Stimulated activated CD4-positive, alpha-beta T cell treated with anti-CD3 and anti-CD28 coated beads, Interleukin-4, amount 100 ng/mL, for 48 hours (primary cell): ENCODE measurements at places on chromosomes 3 and 15.

DNA sequence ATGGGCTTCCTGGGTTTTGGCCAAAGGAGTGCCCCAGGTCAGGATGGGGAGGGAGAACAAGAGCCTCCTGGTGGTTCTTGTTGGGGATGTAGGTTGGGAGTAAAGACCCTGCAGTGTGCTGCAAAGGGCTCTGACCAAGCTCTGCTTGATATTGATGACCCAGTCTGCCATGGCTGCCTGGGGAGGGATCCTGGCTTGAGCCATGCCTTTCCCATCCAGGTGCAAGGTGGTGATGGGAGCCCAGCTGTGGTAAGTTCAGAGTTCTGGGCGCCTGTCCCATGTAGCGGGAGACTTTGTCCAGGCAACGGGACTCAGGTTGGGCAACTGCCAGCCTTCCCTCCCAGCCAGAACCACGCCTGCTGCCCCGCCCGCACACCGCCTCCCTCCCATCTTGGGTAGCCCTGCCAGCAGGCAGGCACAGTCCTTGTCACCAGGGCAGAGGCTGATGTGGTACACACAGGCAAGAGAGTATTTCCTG, 2.6 kb downstream of the GNAI2 start:
- DNase-seq: no peak

DNA sequence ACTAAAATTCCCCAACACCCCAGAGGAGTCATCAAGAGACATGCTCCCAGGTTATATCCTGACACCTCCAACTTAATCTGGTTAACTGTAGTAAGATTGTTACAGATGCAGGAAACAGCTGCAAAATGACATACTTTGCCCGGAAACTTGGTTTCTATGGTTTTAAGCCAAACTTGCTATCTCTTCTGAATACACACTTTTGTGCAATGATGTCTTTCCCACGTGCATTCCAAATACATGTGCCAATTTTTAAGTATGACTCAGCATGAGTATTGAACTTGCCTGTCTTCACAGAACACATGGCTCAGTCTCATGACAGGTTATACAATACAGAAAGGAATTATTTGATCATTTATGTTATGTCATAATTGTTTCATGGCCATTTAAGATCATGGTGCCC, 207.0 kb upstream of the DCBLD2 start:
- no peak for DNase-seq

DNA sequence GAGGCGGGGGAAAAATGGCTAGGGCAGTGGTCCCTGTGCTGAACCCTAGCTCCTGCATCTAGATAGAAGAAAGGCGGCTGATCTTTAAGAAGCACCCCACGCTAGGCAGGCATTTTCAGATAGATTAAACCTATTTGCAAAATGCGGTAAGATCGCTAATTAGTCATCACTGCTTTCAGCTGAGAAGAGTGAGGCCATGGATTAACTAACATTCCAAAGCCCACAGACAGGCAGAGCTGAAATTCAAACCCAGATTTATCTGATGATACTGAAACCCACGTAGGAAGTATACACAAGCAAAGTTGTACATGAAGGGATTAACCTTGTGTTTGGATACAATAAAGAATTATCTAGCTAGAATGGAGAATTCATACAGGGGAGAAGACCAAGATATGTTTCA, 4.8 kb downstream of the ADPGK start:
- no peak for DNase-seq

DNA sequence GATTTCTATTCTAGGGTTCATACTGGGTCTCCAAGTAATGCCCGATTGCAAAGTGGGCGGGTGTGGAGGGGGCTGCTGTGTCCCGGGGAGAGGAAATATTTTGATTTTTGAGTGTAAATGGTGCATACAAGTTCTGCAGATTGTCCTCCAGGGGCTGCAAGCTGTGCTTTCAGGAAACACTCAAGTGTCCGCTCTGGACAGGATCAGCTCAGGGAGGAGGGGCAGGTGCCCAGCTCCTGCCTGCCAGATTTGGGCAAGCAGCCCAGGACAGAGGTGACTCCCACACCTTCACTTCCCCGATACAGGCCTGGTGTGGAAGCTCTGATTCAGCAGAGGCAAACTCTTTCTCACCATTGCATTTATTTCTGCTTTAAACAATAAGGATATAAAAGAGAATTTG, 142.7 kb downstream of the ALDH1A2 start:
- DNase-seq: no peak

GRCh38 chr15:49063402-49064280, 17.4 kb upstream of the SECISBP2L start:
- no peak for DNase-seq

DNA sequence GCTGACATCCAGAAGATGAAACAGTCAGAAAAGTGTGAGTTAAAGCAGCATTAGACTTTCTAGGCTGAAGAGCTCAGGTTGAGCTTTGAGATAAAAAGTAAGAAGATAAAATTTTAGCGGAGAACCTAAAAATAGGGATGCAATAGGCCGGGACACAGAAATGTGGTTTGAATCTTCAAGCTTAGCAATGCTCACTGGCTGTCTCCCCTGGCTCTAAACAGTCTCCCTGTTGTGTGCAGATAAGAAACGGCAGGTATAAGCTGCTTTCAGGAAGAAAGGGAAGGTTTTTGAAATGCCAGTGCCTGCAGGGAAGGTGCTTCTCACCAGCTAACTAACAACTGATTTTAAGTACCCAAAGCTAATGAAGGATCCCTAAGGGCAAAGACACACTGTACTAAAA, 718.7 kb upstream of the SGO1 start:
- DNase-seq: no peak

GRCh38 chr3:122295266-122296062, 29.6 kb upstream of the CSTA start:
- no peak for DNase-seq

GRCh38 chr15:47477341-47477740, 240.0 kb upstream of the SEMA6D start:
- no peak for DNase-seq

DNA sequence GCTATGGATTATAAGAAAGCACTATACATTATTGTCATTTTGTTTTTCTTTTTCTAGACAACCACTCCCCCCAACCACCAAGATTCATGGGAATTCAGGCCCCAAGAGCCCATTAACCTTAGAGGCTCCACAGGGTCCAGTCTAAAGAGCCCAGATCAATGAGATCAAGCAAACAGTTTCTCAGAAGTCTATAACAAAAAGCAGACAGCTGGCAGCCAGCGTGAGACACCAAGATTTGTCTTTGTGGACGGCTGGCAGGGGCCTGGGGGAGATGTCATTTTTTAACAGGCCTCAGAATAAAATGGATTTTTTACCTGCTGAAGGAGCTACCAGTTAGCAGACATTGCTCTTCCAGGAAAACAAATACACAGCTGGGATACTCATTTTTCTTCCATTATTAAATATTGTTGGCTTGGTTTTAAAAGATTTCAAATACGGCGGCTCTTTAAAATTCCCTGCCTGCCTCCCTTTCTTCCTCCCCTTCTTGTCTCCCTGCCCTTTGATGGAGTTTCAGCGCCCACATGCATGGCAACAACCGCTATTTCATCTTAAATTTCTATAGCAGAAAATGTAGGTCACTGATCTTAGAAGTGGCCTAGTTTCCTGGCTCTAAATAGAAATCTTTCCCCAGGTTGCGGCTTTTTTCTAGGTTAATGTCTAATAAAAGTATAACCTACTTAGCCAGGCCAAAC, 130.6 kb downstream of the FAM174B start:
- no peak for DNase-seq

- no peak for DNase-seq
These were observed 50.2 kb upstream of the CCR4 start for GRCh38 chr3:32901005-32901932.

- DNase-seq: no peak
These were observed 95.2 kb downstream of the SPATA16 start for GRCh38 chr3:173045770-173046382.

DNA sequence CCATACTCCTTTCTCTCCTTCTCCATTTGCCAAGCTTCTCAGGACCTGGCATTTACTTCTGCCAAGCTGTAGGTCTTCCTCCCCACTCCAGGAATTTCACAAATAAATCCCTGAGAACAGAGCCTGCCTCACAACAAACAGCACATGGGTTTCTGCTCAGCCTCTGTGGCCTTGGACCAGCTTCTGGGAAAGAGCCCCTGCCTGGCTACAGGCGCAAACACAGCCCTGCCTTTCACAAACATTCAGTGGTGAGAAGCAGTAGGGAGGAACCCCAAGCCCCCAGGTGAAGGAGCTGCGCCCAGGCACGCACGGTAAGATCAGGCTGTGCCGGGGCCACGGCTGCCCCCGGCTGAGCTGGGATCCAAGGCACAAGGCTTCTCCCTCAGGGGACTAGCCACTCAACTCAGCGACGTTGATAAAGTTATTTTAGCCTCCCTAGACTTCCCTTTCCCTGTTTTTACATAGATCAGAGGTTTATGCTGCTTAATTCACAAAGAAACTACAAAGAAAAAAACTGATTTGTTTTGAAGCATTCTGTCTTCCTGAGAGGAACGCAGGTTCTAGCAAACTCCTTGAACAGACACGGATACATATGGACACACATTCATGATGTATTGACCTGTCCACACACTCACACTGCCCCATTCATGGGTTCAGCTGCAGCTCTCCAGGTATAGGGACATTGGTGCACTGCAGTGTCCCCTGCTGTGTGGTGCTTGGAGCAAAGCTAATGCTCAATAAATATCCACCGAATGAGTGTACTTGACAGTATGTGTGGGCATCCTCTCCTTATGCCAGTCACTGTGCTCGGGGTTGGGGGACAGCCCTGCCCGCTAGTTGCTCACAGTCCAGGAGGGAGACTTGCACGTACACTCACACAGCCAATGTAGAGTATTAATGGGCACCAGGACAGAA, 25.4 kb downstream of the HES1 start:
- no peak for DNase-seq

GRCh38 chr3:184656458-184656828, 55.4 kb downstream of the MAGEF1 start:
- DNase-seq: no peak

- DNase-seq: no peak
These were observed 118.4 kb upstream of the FLNB start for GRCh38 chr3:57889807-57890206.

GRCh38 chr15:49990835-49991545, 128.0 kb downstream of the ATP8B4 start:
- no peak for DNase-seq

DNA sequence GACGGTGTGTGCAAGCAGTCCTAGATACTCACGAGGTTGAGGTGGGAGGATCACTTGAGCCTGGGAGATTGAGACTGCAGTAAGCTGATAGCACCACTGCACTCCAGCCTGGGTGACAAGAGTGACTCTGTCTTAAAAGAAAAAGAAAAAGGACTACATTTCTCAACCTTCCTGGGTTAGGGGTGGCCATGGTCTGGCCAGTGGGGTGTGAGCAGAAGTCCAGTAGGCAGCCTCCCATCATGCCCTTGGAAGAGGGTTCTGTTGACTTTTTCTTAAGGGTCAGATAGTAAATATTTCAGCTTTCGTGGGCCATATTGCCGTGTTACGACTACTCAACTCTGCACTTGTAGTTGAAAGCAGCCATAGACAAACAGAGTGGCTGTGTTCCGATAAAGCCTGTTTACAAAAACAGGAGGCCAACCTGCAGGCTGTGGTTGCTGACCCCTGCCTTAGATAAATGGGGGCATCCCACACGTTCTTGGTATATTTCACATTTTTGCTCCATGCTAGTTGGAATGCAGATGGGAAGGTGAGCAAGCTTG, 31.0 kb upstream of the PDE8A start:
- DNase-seq: no peak

GRCh38 chr15:97652041-97652440, 308.5 kb upstream of the ARRDC4 start:
- no peak for DNase-seq

GRCh38 chr15:73174171-73174570, 121.9 kb downstream of the NEO1 start:
- no peak for DNase-seq

DNA sequence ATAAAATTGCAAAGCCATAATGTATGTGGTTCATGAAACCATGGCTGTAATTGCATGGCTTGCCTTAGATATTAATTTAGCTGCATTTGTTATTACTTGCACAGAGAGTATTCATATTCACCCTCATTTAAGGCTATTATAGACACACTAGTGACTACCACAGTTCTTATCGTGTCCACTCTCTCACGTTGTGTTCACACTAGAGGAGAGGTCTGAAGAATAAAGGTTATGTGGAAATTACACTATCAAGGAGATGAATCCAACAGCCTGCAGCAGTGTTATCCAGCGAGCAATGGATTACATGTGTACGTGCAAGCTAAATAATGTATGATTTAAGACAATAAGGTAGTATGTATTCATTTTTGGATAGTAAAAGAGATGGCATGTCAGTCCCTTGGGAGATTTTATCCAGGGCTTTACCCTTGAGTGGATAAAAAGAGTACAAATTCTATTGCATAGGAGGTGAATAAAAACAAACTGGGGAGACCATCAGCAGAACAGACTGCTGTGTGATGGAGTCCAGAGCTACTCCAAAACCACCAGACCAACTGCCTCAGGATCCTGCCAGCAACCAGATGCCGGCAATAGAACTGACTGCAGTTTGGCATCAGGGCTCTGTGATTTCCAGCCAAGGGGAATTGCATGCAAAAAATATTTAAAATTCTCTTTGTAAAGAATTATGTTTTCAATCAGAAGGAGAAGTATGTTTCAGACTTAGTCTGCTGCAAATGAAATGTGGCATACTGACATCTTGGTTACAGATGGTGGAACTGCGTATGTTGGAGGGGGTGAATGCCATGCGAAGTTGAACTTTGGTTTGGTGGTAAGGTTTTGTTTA, 146.6 kb downstream of the RBMS3 start:
- no peak for DNase-seq

DNA sequence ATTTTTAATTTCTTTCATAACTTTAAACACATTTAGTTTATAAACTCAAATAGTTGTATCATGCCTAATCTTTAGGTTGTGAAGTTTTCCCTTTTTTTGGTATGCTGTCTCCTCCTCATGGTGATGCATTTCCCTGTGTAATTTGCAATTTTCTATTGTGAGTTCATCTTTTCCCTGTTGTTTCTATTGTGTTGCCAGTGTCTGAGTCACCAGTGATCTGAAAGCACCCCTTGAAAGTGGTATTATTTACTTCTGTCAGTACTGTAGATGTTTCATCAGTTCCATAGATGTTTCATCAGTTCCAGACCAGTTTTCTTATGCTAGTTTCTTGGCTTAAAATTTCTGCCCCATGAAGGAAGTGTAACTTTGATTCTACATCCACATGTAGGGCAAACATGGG, 80.6 kb downstream of the OXSM start:
- DNase-seq: no peak

DNA sequence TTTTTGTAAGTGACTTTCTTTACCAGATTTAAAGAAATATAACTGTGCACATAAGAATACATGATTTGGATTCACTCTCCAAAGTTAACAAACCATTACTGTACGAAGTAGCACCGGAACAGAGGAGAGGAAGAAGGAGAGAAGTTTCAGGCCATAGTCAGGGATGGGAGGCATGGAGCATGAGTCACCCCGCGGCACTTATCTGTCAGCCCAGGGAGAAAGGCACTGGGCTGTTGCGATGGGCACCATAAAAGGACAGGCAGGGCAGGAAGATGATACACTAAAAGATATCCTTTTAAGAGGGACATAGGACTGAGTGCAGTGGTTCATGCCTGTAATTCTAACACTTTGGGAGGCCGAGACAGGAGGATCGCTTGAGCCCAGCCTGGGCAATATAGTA, 37.0 kb downstream of the TTC23 start:
- DNase-seq: no peak

GRCh38 chr15:51697163-51697562, 15.9 kb downstream of the SCG3 start:
- no peak for DNase-seq

GRCh38 chr15:67396114-67396513, 124.8 kb upstream of the C15orf61 start:
- DNase-seq: no peak

GRCh38 chr3:13292375-13292774, 127.7 kb downstream of the NUP210 start:
- DNase-seq: no peak

GRCh38 chr3:23837691-23838090, 31.9 kb downstream of the UBE2E1 start:
- DNase-seq: no peak
